ENCODE measurements at places on chromosomes 4 and X.
A peak's percentile ranks its signal among the peaks of the same experiment; 100 is the strongest.

DNA sequence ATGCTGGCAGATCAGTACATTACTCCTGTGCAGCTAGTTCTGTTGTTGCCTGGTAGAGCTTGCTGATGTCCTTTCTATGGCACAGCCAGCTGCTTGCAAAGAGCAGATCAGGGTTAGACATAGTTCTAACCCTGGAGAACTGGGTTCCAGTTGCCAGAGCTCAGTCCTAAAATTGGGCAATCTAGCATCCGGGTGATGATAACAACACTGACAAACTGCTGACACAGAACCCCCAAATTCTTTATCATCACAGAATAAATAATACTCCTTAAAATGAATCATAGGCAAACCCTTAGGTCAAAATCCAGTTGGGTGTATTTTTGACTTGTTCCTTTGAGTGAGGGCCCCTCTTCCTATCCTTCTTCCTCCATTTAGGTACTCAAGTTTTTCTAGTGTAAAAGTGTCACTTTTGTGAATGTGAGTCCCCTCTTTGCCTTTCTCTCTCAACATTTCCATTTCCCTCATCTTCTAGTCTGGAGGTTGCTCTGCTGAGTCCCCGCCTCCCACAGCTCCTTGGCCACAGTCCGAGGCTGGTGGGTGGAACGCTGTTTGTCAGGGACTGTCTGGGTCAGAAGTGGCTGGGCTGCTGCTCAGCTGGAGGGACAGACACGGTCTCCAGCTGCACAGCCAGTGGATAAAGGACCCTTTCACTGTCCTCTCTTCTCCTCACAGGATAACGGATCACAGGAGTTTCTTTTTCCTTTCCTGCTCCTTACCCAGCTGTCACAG, 93.6 kb upstream of the RASGEF1B start:
- no peak for DNase-seq

GRCh38 chrX:9033586-9033985, 341 bp downstream of the FAM9B start:
- DNase-seq: no peak

DNA sequence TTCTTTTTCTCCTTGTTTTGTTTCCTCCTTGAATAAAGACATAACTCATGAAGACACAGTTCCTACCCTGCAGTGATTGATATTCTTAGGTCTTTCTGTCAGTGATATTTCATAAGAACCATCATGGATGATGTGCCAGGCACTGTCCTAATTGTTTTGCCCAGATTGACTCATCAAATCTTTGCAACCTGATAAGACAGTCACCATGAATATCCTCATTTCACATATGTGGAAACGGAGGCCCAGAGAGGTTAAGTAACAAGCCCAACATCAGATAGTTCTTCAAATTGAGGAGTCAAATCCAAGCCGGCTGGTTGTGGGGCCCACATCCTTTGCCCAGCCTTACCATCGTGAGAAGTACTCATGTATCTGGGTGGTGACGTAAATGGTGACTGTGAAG, 69.9 kb downstream of the SEL1L3 start:
- no peak for DNase-seq

GRCh38 chrX:38975368-38975942, 174.2 kb downstream of the MID1IP1 start:
- DNase-seq: peak; percentile 39

Measured in hematopoietic multipotent progenitor cell treated with erythropoietin and hydrocortisone succinate and interleukin-3 and kit ligand, for 4 days (in vitro differentiated cells).